ENCODE measurements at places on chromosomes 4 and X.
A peak's percentile ranks its signal among the peaks of the same experiment; 100 is the strongest.

- no peak for DNase-seq
Observed at GRCh38 chr4:22487328-22487727, 28.5 kb downstream of the ADGRA3 start.

GRCh38 chr4:186037692-186038658 lies 31.0 kb upstream of the TLR3 start:
- peak; percentile 79 for DNase-seq

DNA sequence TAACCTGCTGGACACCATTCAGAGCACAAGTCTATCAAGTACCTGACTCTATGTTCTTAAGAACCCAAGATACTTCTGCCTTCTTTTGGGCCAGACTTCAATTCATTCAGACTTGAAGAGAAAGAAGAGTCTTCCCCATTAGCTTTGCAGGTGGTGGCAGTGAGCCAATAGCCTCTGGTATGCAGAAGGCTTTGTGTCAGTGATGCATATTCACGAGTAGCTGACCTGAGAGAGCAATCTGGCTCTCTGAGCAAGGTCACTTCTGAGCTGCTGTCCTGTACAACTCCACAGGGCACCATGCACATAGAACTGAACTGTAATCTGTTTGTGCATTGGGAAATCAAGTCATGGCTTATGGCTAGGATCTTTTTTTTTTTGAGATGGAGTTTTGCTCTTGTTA lies 39.9 kb upstream of the SPINK2 start:
- DNase-seq = no peak

- DNase-seq = no peak
Observed at GRCh38 chr4:16439768-16440167, 213.5 kb upstream of the TAPT1 start.

DNA sequence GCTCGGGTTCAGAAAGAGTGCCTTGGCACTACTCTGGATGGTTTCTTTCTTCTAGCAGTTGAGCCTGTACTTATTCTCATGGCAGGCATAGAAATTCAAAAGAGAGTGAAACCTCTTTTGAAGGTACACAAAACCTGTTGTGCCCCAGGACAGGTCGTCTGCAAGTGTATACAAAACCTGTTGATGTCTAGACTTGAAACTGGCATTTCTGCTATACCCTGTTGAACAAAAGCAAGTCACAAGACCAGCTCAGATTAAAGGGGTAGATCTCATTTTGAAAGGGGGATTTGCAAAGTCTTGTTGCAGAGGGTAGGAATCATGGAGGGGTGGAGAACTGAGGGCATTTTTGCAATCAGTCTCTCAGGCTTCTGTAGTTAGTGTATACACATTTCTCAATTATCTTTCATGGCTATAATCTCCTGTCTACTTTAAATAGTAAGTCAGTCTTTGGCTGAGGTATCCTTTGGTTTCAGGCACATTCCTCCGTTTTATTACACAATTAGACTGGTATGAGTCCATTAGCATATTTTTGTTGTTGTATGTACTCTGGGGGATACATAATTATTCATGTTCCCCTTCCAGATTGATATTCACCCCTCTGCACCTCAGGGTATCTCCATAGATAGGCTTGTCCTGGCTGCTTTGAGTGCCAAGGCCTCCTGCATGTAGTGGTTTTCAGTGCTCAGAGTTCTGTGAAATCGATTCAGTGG lies 251.4 kb downstream of the DTHD1 start:
- DNase-seq = no peak

- no peak for DNase-seq
Observed at GRCh38 chrX:85052205-85052604, 48.5 kb downstream of the APOOL start.

- no peak for DNase-seq
Observed at GRCh38 chr4:69610484-69610883, 29.0 kb downstream of the UGT2A2 start.

DNA sequence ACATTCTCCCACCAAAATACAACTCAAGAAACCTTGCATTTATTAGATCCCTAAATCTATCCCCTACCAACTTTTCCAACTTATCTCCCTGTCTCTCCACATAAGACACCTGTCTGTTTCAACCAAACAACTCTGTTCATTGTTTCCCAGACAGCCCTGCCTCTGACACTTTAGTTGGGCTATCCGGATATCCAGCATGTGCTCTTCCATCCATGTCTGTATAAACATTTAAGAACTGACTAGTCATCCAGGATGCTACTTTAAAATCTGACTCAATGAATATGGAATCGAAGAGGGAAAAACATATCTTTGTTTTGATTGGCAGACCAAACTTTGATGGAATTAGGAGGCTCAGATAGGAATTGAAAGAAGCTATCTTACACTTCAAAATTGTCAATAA lies 143.2 kb upstream of the DCAF8L1 start:
- no peak for DNase-seq

GRCh38 chr4:86924811-86925210 lies 10.0 kb upstream of the AFF1 start:
- DNase-seq = no peak

DNA sequence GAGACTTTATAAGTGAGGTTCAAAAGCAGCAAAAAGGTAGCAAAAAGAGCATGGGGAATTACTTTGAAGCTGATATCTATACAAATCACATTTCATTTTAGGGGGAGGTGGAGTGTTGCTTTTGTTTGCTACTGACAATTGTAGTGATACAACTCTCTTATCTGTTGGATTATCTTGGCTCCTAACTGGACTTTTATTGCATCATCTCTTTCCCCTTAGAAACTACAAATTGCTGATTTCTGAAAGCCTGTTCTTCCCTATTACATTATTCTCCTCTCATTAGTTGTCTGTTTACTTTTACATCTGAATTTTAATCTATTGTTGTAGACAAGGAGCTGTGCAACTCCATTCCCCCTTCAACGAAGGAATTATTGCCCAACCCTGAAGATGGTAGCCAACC lies 75.0 kb upstream of the GNPDA2 start:
- no peak for DNase-seq

DNA sequence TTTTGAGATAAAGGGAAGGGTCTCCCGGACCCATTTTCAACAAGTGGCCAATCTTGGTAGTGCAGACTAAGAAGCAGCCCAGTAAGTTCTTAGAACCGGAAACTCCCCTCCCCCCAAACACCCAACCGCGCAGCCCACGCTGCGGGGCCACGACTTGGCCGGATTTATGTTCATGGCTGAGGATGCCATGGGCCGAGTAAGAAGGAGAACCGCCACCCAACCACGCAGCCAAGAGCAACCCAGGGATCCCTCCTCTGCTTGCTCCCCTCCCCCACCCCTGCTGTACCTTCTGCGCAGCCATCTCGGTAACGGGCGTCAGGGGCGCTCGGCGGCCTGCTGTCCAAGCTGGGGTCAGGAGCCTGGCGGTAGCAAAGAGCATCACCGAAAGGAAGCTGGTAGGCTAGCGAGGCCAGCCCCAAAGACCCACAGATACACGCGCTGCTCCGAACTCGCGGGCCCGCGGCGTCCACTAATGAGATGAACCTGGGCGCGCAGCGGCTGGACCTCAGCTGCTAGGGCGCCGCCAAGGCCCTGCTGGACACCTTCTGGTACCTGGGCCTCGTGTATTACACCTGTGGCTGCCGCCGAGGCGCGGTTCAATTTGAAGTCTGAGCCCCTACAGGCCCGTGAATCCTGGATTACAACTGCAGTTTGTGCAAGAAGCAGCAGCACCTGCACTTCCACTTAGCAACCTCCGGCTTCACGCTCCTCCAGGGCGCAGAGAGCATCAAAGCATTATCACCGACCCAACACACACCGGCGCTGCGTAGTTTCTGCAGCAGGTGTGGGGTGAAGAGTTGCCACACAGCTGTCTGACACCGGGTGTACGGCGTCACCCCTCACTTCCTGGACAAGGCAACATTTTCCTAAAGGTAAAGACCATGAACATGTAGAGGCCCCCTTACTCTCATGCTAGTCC lies 63.4 kb downstream of the NUDT10 start:
- DNase-seq = no peak

DNA sequence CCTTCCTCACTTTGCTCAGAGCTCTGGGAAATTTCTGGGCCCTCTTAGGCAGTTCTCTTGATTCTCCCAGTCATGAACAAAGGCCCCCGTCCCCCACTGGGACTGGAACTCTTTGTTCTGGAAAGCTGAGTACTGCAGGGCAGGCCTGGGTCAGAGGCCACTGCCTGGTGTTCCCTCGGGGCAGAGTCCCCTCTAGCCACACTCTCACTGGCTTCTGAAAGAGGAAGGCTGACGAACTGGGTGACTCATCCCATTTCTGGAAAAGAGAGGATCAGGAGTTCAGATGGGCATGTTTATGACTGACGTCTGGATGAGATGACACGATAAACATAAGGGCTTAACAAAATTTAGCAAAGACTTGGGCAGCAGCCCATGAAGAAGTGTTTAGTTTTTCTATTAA lies 47.7 kb downstream of the DDX3X start:
- DNase-seq = peak; percentile 77

- DNase-seq = no peak
Observed at GRCh38 chrX:110215411-110215810, 102.5 kb downstream of the AMMECR1 start.

- no peak for DNase-seq
Observed at GRCh38 chr4:15469402-15470127, at the start of gene CC2D2A. Gene CC2D2A (plus strand): TSS chr4:15469882. CDS start chr4:15475933, 6,051 bp downstream.

- DNase-seq = no peak
Observed at GRCh38 chr4:123785538-123785937, 388.9 kb downstream of the SPRY1 start.
